ENCODE measurements at places on chromosomes 6 and 20. TPM values are rescaled to one million over a fixed set of nuclear protein-coding genes. Genes with fewer than 3 reads are reported as not detected.

DNA sequence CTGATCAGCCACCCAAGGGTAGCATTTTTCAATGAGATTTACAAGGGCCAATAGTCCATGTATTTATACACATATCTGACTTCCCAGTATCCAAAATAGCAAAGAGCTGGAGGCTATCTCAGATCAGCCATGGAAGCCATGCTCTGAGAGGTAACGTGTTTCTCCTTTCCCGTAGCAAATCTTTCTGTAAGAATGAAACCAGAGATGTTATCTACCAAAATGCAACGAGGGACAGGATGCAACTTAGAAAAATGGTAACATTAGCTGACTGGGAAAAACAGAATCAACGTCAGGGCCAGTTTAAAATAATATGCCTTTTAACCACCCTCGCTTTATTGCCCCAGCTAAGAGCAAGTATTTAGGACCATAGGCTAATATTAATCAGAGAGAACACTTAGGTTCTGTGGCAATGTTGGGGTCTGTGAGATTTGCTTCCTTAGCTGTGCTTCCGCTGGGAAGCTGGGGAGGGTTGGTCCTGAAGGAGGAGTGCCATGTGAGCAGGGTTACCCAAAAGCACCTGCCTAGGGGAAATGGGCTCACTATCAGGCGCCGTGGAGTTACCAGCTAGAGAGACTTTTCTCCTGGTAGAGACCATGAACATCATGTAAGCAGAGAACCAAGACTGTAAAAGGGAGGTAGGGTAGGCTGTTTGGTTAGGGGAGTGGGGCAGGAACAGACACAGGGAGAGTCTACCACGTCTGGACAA lies 1.2 kb downstream of the ZNF831 start:
- no peak overlapping the region for H3K27ac ChIP-seq
- H3K27me3 ChIP-seq = peaks cover 2% of the 10 kb centered on the region
- H3K4me3 ChIP-seq = no peak overlapping the region
- no peak for DNase-seq
- peaks cover 4% of the 10 kb centered on the region for H3K4me1 ChIP-seq

DNA sequence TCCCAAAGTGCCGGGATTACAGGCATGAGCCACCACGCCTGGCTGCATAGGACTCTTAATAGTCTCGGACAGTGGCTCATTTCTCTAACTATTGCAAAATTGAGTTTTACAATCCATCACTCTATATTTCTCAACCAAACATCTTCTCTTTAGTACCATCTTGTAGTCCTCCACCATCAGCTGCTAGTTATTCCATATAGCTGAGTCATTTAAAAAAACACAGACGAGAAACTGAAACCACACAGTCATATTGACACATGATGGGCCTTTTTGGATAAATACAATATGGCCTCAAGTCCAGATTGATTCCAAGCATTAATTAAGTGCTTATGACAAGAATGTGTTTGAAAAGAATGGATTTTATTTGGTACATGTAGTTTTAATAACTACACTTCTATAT lies 599.1 kb downstream of the MEI4 start:
- DNase-seq = no peak
- no peaks in the 10 kb centered on the region for H3K36me3 ChIP-seq
- H3K27ac ChIP-seq = no peak overlapping the region
- H3K4me1 ChIP-seq = no peaks in the 10 kb centered on the region

DNA sequence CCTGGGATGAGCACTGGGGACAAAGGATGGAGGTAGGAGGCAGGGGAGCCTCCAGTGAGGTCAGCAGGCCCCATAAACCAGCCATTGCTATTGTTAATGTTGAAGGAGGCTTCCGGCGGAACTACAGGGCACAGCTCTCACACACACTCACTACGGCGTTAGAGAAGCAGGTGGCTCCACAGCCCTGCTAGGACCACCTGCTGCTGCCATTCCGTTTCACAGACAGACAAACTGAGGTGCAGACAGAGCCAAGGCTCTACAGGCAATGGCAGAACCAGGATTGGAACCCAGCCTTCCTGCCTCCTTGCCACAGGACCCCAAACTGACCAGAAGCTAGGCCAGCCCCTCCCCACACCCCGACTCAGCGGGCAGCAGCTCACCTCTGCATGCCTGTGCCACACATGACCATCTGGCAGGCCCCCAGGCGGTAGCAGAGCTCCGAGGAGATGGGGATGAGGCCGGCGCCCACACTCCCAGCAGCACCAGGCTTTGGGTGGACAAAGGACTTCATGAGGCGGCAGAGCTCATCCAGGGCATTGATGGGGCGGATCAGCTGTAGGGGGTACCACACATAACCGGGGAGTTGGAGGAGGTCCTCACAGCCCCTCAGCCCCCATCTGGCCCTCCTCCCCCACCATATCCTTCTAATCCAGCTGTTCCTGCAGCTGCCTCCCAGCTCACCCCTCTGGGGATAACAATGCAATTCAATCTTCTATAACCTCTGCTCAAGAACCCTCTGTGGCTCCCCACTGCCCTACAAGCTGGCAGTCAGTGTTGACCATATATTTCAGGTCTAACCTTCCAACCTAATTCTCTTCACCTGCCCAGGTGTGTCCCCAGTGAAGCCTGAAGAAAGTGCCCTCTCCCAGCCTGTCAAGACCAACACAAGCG lies 198.5 kb downstream of the PREX1 start:
- no peak overlapping the region for H3K4me3 ChIP-seq
- no peaks in the 10 kb centered on the region for H3K4me1 ChIP-seq
- no peaks in the 10 kb centered on the region for H3K27me3 ChIP-seq
- H3K27ac ChIP-seq = no peak overlapping the region
- DNase-seq = no peak

DNA sequence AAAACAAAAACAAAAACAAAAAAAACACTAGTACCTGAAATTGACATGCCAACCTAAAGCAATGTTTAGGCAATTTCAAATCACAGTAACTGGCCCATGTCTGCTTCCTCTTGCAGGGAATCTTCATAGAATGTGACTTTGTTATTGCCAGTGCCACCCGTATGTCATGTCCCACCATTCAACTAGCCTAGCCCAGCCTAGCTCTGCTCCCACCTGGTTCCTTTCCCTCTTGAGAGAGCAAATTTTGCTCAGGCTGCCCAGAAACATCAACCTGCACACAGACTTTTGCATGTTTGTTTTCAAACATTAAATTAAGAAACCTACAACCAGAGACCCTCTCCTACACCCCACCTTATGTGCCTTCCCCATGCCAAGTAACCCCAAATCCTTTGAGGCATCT lies 124.8 kb upstream of the SLC2A12 start:
- no peak overlapping the region for H3K4me3 ChIP-seq
- peaks cover 5% of the 10 kb centered on the region for H3K4me1 ChIP-seq
- H3K27ac ChIP-seq = no peak overlapping the region
- H3K27me3 ChIP-seq = peaks cover 2% of the 10 kb centered on the region

Gene TPD52L1
- total RNA-seq = 0.28 TPM

GRCh38 chr6:8108759-8109539 lies 6.6 kb upstream of the EEF1E1 start:
- H3K27ac ChIP-seq = no peak overlapping the region
- H3K4me3 ChIP-seq = no peak overlapping the region
- 0 out of 2 replicates have a peak, but pooled peaks cover 3% of the 10 kb centered on the region for H3K4me1 ChIP-seq

GRCh38 chr6:132513831-132514545 lies 1.1 kb upstream of the STX7 start:
- DNase-seq = no peak
- H3K4me3 ChIP-seq = no peak overlapping the region
- no peaks in the 10 kb centered on the region for H3K27me3 ChIP-seq
- H3K36me3 ChIP-seq = no peaks in the 10 kb centered on the region
- no peak overlapping the region for H3K27ac ChIP-seq
- H3K4me1 ChIP-seq = peaks cover 6% of the 10 kb centered on the region

Gene TRMT11
- 32.6 TPM for total RNA-seq

- no peak overlapping the region for H3K27ac ChIP-seq
- H3K4me3 ChIP-seq = no peak overlapping the region
- H3K27me3 ChIP-seq = no peaks in the 10 kb centered on the region
- H3K36me3 ChIP-seq = no peaks in the 10 kb centered on the region
- peaks cover 4% of the 10 kb centered on the region for H3K4me1 ChIP-seq
Observed at GRCh38 chr6:16576451-16577368, 184.6 kb downstream of the ATXN1 start.

Gene MACROD2
- 2.9 TPM for total RNA-seq

DNA sequence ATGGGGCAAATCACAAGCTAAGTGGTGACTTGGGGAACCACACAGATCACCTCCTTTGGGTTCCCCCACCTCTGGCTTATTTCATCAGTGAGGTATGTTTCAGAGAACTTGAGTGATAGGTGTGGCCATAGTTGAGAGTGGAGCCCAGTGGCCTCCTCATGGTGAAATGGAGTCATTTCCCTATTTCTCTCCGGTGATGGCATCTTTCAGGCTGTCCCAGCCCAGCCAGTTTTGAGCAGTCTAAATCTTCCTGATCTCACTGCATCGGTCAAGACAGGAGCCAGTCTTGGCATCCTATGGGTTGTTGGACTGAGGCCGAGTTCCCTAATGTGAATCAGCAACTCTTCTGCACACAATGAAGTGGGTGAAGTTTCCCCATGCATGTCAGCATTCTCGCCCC lies 132.4 kb downstream of the EYA2 start:
- no peak overlapping the region for H3K27ac ChIP-seq
- no peak overlapping the region for H3K4me3 ChIP-seq
- H3K36me3 ChIP-seq = no peaks in the 10 kb centered on the region

Gene GSTA3
- not detected for total RNA-seq

Gene OXT
- total RNA-seq = not detected

DNA sequence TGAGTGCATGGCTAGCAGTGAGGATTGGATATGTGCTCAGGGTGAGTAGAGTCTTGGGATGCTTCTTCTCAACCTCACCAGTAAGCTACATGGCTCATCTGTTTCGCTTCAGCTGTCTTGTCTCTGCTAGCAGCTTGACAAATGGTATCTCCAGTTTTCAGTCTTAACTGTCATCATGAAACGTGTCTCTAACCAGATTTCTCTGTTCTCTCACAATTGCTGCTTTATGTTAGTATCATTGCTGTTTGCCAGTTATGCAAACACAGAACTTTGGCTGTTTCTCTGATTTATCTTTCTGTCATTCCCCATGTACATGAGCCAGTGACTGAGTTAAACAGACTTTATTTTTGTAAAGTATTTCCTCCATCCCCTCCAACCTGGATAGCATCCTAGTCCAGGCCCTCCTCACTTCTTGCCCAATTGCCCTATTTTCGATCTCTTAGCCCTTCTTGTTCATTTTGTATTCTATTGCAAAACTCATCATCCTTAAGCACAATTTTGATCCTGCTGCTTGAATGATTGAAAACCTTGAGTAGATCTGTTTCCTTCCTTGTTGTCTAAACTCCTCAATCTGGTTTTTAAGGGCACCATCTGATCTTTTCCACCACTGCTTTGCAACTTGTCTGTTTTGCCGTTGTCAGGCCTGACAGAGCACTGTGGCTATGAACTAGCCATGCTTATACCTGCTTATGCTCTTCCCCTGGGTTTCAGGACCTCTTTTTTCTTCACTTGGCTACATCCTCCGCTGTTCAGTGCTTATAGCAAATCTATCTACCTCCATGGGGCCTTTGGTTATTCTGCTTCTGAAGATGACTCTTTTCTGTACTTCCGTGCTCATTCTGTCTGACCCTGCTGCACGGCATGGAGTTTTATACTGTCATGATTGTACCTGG lies 37.7 kb upstream of the ADIG start:
- H3K36me3 ChIP-seq = peaks cover 24% of the 10 kb centered on the region
- no peak overlapping the region for H3K4me3 ChIP-seq
- H3K4me1 ChIP-seq = no peaks in the 10 kb centered on the region
- no peaks in the 10 kb centered on the region for H3K27me3 ChIP-seq
- no peak for DNase-seq
- H3K27ac ChIP-seq = peak overlapping the region; percentile 4

GRCh38 chr6:26392932-26393636 lies 9.0 kb upstream of the BTN3A1 start:
- H3K36me3 ChIP-seq = peaks cover 9% of the 10 kb centered on the region
- no peaks in the 10 kb centered on the region for H3K27me3 ChIP-seq

GRCh38 chr20:10077886-10078285 lies 43.1 kb downstream of the ANKEF1 start:
- H3K4me3 ChIP-seq = no peak overlapping the region
- H3K27ac ChIP-seq = no peak overlapping the region
- H3K36me3 ChIP-seq = no peaks in the 10 kb centered on the region
- H3K4me1 ChIP-seq = no peaks in the 10 kb centered on the region
- H3K27me3 ChIP-seq = no peaks in the 10 kb centered on the region

DNA sequence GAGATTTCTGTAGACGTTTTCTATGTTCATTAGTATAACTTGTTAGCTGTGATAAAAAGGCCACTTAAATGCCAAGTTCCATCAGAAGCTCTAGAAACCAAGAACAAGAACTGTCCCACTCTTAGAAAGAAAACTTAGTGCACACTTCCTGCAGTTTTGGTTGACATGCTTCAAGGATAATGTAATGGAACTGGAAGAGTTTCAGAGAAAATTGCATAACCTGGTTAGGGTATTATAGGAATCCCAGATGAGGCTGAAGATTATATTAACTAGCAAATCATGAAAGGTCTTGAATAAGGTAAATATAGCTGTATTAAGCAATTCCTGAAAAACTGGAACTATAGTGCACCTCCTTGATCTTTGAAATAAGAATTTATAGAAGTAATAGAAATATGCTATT lies 1.8 kb upstream of the PHACTR2 start:
- no peaks in the 10 kb centered on the region for H3K36me3 ChIP-seq
- no peak overlapping the region for H3K27ac ChIP-seq
- H3K4me3 ChIP-seq = no peak overlapping the region
- no peak for DNase-seq
- no peaks in the 10 kb centered on the region for H3K4me1 ChIP-seq
- peaks cover 14% of the 10 kb centered on the region for H3K27me3 ChIP-seq

DNA sequence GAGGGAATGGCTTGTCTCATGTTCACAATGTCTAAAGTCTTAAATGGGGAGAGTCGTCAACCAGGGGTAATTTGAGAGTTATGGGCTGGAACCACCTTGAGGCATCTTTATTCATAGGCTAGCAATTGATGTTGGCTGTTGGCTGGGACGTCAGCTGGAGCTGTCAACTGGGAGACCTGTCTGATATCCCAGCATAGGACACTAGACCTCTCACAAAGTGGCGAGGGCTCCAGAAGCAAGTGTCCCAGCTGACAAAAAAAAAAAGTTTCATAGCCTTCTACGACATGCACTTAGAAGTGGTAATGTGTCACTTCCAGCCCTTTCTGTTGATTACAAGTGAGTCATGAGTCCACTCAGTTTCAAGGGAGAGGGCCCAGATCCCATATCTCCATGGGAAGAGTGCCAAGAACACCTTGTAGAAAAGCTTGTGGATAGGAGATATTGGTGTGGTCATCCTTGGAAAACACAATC lies 278.0 kb downstream of the ESR1 start:
- no peak overlapping the region for H3K4me3 ChIP-seq
- H3K27me3 ChIP-seq = no peaks in the 10 kb centered on the region
- H3K36me3 ChIP-seq = no peaks in the 10 kb centered on the region
- H3K4me1 ChIP-seq = no peaks in the 10 kb centered on the region
- H3K27ac ChIP-seq = no peak overlapping the region
- DNase-seq = no peak

- H3K36me3 ChIP-seq = no peaks in the 10 kb centered on the region
- DNase-seq = no peak
- H3K27ac ChIP-seq = no peak overlapping the region
- H3K27me3 ChIP-seq = no peaks in the 10 kb centered on the region
Observed at GRCh38 chr6:52532457-52532856, 44.4 kb downstream of the TRAM2 start.

Gene CASP8AP2
- 18.0 TPM for total RNA-seq

Measured in GM12878 (cell line).